ENCODE measurements at places on chromosomes 1 and 21.

- no peak for DNase-seq
Measured at GRCh38 chr1:212915245-212916091, 34.9 kb upstream of the VASH2 start.

- no peak for DNase-seq
Measured at GRCh38 chr1:44508397-44508745, 103.3 kb downstream of the RNF220 start.

- no peak for DNase-seq
Measured at GRCh38 chr1:19419691-19420090, 65.6 kb downstream of the CAPZB start.

DNA sequence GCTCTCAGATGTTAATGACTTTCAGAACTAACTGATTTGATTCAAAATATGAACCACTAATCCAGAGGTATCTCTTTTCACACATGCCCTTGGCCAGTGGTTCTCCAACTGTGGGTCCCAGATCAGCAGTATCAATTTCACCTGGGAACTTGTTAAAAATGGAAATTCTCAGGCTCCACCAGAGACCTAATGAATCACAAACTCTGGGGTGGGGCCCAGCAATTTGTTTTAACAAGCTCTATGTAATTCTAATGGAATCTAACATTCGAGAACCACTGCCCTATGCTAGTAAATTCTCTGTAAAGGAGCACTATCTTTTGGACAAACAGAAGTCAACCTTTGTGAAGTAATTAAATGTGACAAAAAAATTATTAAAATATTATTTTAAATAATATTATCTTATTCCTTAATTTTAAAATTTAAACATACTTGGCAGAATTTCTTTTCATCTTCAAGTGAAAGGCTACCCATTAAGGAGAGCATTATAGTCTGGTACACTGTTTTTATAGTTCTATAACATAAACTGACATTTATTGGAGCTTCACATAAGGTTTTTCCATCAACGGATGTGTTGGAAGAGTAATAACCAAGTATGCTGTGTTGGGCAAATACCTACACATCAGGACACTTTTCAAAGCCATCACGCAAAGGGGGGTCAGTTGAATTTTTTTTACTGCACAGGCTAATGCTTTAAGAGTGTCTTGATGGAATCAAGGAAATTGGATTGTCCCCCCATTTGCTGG is 130.4 kb downstream of the LHX4 start:
- DNase-seq = no peak

- no peak for DNase-seq
Measured at GRCh38 chr1:116559304-116559761, 11.5 kb downstream of the CD58 start.

- no peak for DNase-seq
Measured at GRCh38 chr1:212291505-212292134, 6.4 kb downstream of the PPP2R5A start.

DNA sequence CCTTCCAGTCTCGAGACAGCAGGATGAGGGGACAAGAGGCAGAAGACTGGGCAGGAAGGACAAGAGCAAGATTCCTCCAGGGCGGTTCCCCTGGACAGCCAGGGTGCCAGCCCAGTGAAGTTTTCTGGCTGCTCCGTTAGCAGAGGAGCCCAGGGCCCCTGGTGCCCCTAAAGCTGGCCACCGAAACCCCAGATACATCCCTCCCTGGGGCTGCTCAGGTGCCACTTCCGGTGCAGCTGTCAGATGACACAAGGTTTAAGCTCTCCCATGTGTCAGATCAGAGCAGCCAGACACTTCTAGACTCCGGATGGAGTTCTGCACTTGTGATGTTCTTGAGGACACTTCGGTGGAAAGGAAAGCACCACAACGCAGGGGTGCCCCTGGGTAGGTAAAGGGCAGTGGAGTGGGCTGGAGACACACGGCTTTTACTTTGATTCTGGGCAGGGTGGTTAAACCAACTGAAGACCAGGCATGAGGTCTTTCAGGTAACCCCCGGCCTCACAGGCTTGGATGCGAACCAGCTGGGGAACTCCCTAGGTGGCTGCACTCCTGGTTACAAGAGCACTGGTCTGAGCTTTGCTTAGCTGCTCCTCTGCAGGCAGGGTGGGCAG is 85.7 kb downstream of the ITPKB start:
- no peak for DNase-seq

DNA sequence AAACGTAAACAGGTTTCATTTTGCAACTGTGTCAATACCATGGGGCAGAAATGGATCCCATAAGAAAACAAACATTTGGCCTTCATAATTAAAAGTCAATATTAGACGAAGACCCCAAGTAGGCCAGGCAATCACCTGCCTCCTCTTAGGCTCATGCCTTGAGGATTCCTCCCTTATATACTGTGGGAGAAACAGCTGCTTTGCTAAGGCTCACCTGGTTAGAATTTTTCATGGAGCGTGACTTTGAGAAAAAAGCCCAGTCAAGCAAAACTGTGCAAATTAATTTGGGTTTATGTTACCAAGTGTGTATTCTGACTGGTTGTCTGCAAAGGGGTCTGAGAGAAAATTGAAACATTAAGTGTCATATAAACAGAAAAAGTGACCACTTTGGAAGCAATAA is 605.3 kb upstream of the USP24 start:
- no peak for DNase-seq

DNA sequence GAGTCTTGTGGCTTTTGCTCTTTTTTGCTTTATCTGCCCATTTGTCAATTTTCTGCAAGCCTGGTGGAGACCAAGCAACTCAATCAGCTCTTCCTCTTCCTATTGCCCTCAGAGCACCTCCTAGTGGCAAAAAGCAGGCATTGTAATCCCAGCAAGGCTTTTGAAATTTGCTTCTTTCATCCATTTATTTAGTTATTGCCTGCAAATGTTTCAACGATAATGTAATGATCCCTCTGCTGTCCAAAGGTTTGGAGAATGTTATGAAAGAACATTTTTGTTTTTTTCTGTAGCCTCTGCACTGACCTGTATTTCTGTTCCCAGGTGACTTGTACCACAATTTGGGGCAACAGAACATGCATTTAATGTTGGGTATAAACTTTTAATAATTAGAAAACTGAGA is 127.8 kb downstream of the GABPA start:
- DNase-seq = no peak

- DNase-seq = no peak
Measured at GRCh38 chr1:193212637-193213036, 26.2 kb upstream of the B3GALT2 start.

DNA sequence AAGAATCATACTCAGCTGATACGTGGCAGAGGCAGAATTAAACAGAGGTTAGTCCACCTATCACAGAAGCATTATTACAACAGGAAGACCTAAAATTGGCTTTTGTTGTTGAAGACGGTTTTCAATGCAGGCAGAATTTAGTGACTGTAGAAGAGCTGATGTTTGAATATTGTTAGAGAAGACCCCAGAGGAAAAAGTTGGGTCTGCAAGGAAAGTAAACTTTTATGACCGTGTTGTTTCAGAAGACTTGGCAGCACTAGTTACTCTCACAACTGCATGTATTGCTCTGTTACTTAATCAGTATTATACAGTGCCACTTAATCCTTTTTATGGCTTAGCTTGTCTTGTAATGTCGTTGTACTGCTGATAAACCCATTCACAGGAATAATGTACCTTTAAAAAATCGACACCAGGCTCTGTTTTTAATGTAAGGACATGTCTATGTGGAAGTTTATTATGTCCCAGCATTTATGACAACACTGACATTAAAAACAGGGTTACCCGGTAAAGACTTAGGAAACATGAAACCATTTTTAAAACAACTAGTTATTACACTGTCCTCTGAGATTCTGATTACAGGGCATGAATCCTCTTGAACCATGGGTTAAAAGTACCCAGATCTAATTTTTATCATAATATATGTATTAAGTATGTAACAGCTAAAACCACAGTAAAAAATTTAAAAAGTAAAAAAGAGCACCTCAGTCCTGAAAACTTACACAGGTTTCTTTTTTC is 235.4 kb downstream of the TTLL7 start:
- no peak for DNase-seq

GRCh38 chr1:2968471-2968881 is 52.8 kb upstream of the ACTRT2 start:
- DNase-seq = no peak

GRCh38 chr1:10105484-10105883 is 72.7 kb downstream of the UBE4B start:
- DNase-seq = no peak

GRCh38 chr1:201999625-202000238 is 10.7 kb upstream of the ELF3 start:
- DNase-seq = peak; percentile 61

DNA sequence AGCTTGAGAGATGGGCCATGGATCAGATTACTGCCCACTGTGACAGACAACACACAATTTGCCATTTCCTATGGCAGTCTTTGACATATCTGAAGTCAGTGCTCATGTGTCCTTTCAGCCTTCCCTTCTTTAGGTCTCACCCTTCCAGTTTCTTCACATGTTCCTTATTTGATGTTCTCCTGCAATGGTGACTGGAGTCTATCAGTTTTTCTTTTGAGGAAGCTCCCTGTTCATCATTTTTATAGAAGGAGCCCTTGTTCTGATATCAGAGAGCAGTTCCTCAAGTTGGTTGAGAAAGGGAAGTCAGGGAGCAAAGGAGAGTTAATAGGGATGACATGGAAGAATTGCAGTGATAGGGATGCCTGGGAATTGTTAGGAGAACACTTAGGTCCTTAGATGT is 42.2 kb downstream of the DISC1 start:
- no peak for DNase-seq

DNA sequence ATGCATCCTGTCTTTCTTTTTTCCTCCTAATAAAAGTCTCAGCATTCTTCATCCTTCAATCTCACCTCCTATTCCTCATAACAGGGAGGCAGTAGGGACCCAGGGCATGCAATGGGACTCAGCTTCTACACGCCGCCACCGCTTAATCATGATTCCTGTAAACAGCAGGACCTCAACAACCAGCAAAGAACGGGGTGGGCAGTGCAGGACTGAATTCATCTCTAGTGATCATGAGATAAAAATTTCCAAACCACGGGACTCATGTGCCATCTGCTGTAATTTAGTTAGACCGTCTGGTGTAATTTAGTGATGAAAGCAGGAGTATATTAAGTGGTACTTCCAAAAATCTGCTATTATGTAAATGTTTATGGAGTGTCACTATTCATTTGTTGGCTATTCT is 5.4 kb downstream of the PRAMEF12 start:
- DNase-seq = no peak

- DNase-seq = no peak
Measured at GRCh38 chr21:42682661-42683210, 29.3 kb downstream of the PDE9A start.

GRCh38 chr21:34858559-34858958 is 189.8 kb downstream of the CLIC6 start:
- DNase-seq = no peak

- DNase-seq = peak; percentile 2
Measured at GRCh38 chr1:203089001-203089650, 3.3 kb upstream of the MYOG start.

DNA sequence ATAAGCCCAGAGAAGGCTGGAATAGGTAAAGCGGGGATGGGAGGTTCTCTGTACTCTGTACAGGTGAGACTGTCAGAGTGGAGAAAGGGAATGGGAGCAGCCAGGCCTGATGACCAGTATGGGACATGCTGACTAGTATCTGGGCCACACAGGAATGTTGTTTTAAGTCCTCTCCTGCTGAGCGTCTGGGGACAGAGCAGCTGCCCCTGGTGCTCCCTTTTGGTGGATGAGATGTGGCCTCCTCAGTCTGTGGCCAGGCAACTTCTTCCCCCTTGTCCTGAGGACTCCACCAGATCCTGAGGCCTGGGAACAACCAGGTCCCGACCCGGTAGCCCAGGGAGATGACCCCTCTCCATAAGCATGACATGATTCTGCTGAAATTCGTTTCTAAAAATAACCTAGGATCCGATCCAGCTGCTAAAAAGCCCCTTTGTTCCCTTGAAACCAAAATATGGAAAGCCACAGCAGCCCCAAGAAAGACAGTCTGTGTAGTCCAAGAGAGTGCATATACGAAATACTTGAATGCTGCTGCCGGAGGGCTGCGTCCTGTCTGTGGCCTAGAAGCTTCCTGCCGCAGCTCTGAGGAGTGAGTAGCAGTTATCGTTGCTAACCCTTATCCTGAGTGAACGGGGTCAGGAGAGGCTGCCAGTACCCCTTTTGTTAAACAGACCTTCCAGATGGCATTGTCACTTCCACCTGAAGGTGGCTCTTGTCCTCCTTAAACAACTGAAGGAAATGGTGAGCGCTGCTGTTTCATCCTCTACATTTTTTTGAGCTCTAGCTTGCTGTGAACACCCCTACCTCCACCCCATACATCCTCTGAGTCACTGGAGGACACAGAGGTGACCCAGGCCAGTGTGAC is 47.1 kb downstream of the ATP2B4 start:
- no peak for DNase-seq

GRCh38 chr1:30805304-30806003 is 47.9 kb upstream of the LAPTM5 start:
- DNase-seq = no peak

- peak; percentile 95 for DNase-seq
Measured at GRCh38 chr1:26409191-26409807, 1.3 kb upstream of the LIN28A start.

DNA sequence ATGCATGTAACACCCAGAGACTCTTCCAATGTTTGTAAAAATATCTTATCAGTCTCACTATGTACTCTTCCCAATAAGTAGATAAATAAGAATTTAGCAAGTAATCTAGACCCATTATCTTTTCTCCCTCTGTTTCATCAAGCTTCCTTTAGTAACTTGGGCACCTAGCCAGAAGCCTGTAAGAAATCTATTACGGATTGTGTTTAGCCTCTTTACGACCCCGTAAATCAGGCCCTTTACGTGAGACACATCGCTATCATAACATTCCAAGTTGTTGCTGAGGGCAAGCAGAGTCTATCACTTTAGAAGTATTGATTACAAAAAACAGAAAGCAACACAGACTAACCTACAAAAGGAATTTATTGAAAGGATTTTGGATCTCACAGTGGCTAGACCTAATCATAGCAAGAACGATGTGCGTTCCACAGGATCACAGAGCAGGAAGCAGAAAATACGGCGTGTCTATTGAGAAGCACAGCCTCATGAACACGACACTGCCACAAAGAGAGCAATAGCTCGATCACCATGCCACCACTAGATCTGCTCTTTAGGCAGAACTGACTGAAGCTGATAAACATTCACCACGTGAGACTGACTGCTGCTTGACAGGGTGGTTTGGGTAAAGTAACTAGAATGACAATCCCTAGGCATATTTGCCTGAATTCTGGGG is 922.1 kb downstream of the AMY1C start:
- no peak for DNase-seq

GRCh38 chr1:174744886-174745285 is 254.9 kb upstream of the CACYBP start:
- no peak for DNase-seq

GRCh38 chr1:145908653-145909052 is 1.2 kb downstream of the ITGA10 start:
- no peak for DNase-seq

DNA sequence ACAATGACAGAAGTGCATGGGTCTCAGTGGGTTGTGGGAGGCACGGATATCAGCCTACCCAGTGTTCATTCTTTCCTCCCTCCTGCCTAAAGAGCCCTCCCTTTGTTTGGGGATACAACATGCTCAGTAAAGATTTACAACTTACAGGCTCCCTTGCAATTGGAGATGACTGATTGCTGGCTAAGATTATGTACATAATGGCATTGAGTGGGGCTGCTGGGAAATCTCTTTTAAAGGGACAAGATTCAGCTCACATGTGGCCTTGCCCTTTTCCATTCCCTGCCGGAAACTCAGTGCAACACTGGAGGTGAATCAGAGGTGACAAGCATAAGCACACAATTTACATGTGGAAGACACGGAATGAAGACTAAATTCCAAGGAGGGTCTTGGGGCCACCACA is 83.7 kb upstream of the CHRM3 start:
- no peak for DNase-seq
